ENCODE measurements at places on chromosomes 7 and 10.

GRCh38 chr7:141001546-141001945 is 13.2 kb downstream of the MRPS33 start:
- no peak for DNase-seq

DNA sequence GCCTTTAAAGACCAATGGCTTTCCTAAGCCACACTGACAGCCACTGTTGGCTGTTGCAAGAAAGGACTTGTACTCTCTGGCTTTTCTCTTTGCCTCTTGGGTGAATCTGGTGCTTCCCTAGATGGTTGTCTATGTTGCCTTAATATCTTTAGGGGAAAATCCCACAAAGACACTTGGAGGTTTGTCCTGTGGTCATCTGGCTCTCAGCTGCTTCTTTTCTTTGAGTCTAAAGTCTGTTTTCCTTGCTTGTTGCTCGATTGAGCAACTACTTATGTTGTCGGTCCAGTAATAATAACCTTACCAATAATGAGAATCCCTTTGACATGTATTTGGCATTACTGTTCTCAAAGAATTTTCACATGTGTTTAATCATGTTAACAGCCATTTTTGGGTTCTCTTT is 537.6 kb downstream of the LRMDA start:
- no peak for DNase-seq

DNA sequence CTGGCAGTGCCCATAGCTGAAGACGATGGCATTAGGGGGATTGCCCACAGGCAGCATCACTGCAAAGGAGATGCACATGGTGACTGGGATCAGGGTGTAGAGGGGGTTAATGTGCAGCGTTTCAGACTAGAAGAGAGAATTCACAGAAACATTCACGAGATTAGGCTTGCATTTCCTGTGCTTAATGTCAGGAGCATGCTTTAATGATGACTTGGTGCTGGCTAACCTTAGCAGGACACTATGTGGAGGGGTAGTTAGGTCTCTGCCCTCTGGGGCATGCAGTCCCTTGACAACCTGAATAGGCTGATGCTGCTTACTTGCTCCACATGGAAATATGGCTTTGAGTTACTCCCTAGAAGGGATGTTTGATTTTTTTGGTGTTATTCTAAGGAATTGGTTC is 21.8 kb downstream of the STMP1 start:
- DNase-seq, result peak; percentile 53

DNA sequence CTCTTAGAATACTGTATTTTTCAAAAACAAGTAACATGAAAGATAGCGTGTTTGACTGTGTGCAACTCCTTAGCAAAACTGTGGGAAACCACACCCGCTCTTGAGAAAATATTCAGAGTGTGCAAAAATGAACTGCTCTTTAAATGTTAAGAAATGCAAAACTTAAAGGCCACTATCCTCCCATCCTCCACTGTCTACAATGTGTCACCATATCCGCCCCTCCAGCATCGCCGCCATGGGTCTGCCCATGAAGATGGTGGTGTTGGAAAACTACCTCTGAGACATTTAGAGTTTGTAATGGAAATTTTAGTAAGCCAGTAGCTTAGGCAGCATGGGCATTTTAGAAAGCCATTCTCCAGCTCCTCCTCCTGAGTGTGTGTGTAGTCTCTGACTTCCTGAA is 20.1 kb upstream of the NMT2 start:
- DNase-seq, result no peak

- DNase-seq, result no peak
Measured at GRCh38 chr7:24899905-24900304, 80.1 kb downstream of the OSBPL3 start.

DNA sequence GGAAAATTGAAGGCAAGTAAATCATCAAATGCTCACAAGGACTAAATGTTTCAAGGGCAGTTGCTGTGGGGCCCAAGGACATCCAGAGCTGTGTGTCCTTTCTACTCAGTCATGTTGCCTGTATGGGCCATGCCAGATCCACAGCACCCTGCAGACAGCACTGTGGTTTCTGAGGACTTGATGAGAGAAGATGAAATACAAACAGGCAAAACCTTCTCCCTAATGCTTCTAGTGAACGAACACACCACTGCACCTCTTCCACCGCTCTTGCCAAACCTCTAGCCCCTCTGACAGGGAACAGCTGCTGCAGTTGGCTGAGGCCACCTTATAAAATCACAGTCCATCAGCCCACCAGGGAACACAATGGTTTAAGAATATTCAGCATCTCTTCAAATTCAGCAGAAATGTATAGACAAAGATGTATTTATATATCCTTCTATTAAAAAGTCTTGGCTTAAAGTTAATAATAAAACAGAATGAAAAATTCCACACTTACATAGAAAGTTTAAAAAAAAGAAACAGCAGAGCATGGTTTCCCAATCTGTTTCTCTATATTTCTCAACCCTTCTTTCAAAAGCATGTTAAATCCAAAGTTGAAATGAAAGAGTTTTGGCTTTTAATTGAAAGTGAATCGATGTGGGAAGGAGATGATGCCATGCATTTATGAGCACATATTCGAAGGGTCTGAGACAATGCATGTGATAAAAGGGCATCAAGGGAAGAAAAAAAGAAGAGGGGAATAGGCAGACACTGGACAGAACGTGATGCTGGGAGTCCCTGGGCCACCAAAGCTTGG is 14.0 kb downstream of the CYP3A7 start:
- no peak for DNase-seq

- peak; percentile 82 for DNase-seq
Measured at GRCh38 chr10:46033602-46034011, 3.2 kb upstream of the NCOA4 start.

DNA sequence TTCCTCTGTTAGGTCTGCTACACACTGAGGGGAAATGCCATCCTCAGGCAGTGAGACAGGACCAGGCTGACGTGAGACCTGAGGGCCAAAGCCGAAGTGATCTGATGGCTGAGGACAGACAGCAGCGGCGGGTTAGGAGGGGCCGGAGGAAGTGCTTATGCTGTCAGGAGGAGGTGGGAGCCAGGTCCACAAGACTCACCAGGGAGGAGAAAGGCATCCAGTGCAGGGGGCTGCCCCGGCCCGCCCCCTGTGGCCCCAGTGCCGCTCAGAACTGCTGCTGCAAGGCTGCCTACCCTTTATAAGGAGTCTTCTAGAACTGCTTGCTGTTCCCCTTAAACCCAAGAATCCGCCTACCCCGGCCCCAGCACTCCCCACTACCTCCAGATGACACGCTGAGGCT is 19.8 kb downstream of the AKR1E2 start:
- DNase-seq, result no peak

DNA sequence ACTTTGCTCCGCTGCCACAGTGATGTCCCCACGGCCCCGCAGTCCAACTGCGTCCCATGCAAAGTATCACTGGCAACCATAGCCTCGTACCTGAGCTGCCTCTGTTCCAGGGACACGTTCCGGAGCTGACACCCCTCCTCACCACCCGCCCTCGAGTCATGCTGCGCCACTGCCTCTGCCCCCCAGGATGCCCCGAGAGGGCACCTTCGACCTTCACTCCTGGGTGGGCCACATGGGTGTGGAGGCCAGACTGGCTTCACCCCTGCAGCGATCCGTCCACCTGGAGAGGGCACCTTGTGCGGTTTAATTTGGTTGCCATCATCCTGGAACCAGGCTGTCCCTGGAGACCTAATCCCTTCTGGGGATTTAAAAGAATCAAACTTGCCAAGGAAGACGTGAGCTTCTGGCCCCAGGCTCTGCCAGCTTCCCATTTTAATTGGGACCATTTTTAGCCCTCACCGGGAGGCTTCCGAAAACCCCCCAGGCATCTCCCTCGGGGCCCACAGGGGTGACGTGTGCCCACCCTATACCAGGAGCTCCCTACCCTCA is 19.2 kb upstream of the TNRC18 start:
- DNase-seq, result no peak

DNA sequence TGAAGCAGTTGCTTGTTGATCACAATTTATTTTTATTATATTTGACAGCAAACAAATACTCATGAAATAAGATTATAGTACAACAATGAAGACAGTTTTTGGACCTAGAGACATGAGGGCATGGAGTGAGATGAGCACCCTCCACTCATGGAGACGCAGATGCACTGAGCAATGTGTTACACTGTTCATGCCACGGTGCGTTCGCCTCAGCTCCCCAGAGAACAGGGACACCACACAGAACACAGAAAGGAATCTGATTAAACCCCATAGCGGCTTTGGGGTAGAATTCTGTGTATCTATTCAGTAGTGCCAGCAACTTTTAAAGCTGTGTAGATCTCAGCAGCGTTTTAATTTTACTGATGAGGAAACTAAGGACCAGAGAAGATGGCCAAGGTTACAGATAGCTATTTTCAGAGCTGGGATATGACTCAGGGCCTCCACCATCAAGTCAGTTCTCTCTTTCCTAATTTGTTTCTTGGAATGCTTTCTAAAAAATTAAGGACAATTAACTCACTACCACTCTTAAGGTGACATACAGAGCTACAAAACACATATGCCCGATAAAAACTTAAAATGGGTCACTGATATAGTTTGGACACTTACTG is 33.6 kb downstream of the FAM25A start:
- DNase-seq, result no peak

DNA sequence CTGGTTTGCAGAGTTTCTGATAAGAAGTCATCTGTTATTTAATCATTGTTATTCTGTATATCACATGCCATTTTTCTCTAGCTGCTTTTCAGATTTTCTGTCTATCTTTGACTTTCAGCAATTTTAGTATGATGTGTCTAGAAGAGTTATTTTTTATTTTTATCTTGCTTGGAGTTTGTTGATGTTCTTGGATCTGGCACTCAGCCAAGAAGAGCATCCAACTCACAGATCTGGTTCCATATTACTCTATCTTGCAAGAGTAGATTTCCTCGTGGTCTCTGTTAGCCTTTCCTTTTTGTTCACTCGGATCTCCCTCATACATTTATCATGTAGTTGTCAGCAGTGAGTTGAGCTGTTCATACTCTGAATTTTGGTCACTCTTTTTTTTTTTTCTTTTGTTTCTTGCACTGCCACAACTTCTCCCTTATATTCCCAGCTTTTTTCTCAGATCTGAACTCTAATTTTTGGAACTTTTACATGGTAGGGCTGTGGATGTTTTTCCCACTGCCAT is 54.8 kb upstream of the CALCR start:
- DNase-seq, result no peak

DNA sequence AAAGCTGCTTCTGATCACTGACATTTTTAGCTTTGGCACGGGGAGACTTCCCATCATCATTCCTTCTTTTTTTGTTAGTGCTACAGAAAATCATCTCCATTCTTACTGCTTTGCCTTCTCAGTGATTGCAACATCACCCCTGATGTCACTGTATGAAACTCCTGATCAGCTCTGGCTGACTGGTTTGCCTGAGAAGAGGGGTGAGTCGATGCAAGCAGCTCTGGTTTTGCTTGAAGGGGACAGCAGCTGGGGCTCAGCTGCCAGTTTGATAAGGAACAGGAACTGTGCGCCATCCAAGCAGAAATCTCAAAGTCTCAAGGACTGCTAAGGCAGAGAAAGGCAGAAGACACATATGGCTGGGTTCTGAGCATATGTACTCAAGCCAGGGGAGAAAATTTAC is 808.5 kb upstream of the CELF2 start:
- DNase-seq, result peak; percentile 80

DNA sequence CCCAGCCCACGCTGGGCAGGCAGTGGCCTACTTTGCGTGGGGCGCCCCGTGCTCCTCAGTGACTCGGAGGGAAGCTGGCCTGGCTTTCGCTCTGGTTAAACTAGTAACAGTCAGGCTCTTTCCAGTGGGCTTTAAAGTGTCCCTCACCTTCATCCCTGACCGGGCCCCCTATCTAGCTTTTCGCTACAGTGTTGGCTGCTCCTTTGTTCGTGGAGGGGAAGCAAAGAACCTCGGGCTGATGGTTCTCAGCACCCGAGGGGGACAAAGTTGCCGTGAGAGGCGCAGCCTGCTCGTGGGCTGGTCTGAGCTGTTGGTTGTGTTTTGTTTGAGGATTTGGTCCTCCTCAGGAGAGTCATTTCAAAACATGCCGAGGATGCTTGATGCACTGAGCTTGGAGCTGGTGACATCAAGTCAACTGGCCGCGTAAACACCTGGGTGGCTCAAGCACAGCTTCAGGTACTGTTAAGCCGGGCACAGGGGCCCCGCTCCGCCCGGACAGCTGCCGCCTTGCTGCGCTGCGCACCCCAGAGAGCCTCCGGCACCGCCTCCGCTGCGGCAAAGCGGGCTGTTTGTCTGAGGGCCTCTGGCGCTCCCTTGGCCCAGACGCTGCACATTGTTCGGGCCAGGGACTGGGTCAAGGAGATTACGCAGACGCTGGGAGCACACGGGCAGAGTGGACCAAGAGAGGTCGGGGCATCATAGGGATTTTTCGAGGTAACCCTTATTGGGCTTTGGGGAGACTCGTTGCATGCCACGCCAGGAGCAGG is 1.6 kb downstream of the DLX6 start:
- no peak for DNase-seq

- no peak for DNase-seq
Measured at GRCh38 chr7:142471820-142472219, 214.0 kb upstream of the PRSS58 start.

DNA sequence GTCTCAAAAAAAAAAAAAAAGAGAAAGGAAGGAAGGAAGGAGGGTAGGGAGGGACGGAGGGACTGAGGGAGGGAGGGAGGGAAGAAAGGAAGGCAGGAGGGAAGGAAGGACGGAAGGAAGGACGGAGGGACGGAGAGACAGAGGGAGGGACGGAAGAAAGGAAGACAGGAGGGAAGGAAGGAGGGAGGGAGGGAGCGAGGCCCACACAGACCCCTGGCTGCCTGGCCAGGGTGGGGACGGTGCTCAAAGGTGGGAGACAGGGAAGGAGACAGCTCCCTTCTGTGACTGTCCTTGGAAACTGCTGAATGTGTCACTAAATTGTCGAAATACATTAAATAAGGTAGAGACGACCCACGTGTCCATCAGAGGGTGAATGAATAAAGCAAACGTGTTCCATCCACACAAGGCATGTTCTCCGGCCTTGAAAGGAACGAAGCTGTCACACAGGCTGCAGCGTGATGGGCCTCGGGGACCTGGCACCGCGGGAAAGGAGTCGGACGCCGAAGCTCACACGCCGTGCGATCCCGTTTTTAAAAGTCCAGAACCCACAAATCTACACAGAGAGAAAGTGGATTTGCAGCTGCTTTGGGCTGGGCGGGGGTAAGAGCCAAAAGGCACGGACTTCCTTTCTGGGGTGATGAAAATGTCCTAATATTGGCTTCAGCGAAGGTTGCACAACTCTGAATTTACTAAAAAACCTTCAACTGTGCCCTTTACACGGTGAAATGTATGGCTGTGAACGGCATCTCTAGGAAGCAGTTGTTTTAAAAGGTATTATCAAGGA is 23.3 kb downstream of the ADAP1 start:
- no peak for DNase-seq

DNA sequence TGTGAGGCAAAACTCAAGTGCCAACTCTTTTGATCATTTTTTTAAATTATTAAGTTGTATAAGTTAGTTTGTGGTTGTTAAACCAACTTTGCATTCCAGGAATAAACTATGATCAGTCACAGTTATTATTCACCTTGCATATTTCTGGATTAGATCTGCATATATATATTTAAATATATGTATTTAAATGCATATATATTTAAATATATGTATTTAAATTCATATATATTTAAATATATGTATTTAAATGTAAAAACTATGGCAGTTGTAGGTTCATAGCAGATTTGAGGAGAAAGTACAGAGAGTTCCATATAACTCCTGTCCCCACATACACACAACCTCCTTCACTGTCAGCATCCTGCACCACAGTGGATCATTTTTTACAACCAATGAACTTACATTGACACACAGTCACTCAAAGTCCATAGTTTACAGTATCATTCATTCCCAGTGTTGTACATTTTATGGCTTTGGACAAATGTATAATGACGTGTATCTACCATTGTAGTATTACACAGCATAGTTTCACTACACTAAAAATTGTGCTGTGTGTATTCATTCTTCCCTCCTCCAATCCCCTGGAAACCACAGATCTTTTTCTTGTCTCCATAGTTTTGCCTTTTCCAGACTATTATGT is 49.7 kb downstream of the TBC1D12 start:
- DNase-seq, result no peak

Measured in fibroblast of skin of right biceps (primary cell).